Hair follicular keratinocyte (primary cell): ENCODE measurements at places on chromosomes 5 and 9. TPM values are rescaled to one million over a fixed set of nuclear protein-coding genes. Genes with fewer than 3 reads are reported as not detected.

NAIP gene
- 0.99 and 1.9 TPM in 2 replicates for total RNA-seq

SEMA5A gene
- 1.2 and 1.7 TPM in 2 replicates for total RNA-seq

FAM169A gene
- 19.4 and 22.3 TPM in 2 replicates for total RNA-seq

NFIB gene
- total RNA-seq = 19.4 and 21.3 TPM in 2 replicates

DTWD2 gene
- 4.4 and 6.0 TPM in 2 replicates for total RNA-seq

STING1 gene
- 44.2 and 55.8 TPM in 2 replicates for total RNA-seq

SPINK7 gene
- total RNA-seq = 0.47 TPM in 1 of 2 replicates, not detected in the other
